GM20000 (cell line): ENCODE measurements at places on chromosomes 5 and 9.

- no peak for DNase-seq
Observed at GRCh38 chr5:151863566-151863965, 61.1 kb downstream of the GLRA1 start.

GRCh38 chr5:65262096-65262495 is 219.6 kb downstream of the ADAMTS6 start:
- no peak for DNase-seq

GRCh38 chr9:87722393-87723088 is 3.4 kb upstream of the CTSL start:
- DNase-seq, result peak; percentile 41

- no peak for DNase-seq
Observed at GRCh38 chr9:21265421-21266189, 25.8 kb upstream of the IFNA14 start.

GRCh38 chr5:891117-891836 is 1.3 kb downstream of the BRD9 start:
- DNase-seq, result no peak

DNA sequence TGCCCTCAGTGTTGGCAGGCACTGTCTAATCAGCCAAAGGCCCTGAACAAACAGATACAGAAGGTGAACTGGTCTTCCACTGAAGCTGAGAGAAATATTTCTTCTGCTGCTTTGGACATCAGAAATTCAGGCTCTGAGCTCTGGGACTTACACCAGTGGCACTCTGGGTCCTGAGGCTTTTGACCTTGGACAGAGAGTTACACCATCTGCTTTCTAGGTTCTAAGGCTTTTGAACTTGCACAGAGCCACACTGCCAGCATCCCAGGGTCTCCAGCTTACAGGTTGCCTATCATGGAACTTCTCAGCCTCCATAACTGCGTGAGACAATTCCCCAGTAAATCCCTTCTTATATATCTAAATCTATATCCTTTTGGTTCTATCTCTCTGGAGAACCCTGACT is 326.7 kb downstream of the MLLT3 start:
- DNase-seq, result no peak
